ENCODE measurements at places on chromosomes 12 and 14.

DNA sequence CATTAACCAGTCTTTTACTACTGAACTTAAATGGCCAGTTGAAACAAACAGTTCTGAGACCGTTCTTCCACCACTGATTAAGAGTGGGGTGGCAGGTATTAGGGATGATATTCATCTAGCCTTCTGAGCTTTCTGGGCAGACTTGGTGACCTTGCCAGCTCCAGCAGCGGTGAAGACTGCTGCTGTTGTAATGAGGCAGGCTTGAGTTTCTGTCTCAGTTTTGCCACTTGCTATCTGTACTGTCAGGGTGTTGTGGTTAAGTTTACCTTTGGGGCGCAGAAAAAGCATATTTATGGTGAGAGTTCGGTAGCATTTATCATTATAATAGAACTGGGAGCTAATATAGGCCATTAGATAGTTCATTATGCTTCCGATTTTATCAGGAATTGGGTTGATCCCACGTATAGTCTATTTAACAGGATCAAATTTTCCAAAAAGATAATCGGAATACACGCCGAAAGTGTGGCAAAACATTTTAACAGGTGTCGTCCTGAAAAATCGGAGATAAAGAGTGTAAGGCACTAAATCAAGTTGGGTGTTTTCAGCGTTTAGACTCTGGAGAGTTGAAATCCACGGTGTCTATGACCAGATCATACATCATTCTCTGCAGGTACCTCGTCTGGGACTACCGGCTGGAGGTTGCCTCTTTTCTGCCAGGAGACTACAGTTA is 688 bp upstream of the NECAP1 start:
- DNase-seq, result no peak

DNA sequence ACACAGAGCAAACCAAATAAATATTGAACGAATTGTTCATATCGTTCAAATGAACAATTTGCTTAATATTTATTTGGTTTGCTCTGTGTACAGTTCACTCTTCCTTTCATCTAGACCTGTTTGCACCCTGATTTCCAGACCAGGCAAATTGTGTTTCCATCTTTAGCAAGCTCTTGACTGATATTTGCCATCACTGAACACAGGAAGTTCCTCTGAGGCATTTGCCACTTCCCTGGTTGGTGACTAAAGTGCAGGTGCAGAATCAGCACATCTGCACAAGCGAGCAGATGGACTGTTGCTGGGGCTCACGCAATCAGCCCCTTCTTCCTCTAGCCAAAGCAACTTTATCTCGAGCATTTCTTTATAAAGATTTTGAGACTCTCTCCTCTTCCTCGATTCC is 112.9 kb downstream of the DAAM1 start:
- peak; percentile 80 for DNase-seq

- no peak for DNase-seq
Measured at GRCh38 chr14:52913271-52913670, 37.6 kb downstream of the FERMT2 start.

DNA sequence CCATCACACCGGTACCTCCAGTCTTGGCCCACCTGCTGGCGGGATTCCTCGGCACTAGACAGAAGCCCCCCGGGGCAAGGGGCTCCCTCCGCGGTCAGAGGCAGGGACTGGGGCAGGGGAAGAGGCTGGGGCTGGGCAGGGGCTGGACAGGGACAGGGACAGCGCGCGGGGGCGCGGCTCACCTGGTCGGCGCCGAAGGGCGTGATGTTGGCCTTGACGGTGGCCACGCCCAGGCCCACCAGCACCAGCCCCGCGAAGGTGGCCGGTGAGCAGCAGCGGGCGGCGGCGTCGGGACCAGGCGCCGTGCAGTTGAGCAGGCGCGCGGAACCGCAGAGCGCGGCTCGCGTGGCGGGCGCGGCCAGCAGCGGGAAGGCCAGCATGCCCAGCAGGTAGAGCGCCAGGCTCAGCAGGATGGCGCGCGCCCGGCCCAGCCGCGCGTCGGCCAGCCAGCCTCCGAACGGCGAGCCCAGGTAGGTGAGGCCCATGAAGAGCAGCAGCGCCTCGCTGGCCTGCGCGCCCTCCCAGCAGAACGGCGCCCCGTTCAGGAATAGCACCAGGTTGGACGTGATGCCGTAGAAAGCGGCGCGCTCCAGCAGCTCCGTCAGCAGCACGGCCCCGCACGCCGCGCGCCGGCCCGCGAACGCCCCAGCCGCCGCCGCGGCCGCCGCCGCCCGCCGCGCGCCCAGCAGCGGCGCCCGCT is 392 bp downstream of the SLC15A4 start:
- no peak for DNase-seq

DNA sequence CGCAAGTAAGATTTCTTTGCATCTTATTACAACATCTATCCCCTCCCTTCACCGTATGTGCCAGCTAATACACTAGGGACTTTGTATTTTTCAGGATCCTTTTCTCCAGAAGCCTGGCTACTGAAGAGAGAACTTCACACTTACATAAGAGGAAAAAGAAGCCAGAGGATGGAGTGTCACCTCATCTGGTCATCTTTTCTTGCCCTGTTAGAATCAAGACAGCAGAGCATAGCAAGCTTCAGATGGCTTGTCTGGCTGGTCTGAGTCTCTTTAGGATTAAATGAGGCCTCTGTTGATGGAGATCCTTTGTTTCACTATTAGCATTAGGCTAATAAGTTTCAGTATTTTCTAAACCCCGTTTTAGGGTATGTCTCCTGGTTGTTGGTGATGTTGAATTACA is 14.4 kb upstream of the AACS start:
- DNase-seq, result no peak

- DNase-seq, result no peak
Measured at GRCh38 chr12:94062796-94063635, 85.4 kb upstream of the PLXNC1 start.

- DNase-seq, result no peak
Measured at GRCh38 chr14:68695326-68695768, 97.5 kb downstream of the ZFP36L1 start.

- no peak for DNase-seq
Measured at GRCh38 chr12:123743002-123743401, 19.1 kb upstream of the DNAH10 start.

- no peak for DNase-seq
Measured at GRCh38 chr14:40629144-40629543, 977.5 kb upstream of the LRFN5 start.

GRCh38 chr12:69071091-69071370 is 138.1 kb upstream of the CPM start:
- DNase-seq, result no peak

- DNase-seq, result no peak
Measured at GRCh38 chr14:104348741-104349140, 210.4 kb downstream of the KIF26A start.

GRCh38 chr12:1630133-1630826 is 1.2 kb downstream of the WNT5B start:
- DNase-seq, result peak; percentile 15
